Stimulated activated CD8-positive, alpha-beta memory T cell treated with anti-CD3 and anti-CD28 coated beads, Interleukin-12 subunit alpha, Interleukin-12 subunit beta, amount 100 ng/mL, for 1 hour (primary cell): ENCODE measurements at places on chromosomes 12 and 14.

DNA sequence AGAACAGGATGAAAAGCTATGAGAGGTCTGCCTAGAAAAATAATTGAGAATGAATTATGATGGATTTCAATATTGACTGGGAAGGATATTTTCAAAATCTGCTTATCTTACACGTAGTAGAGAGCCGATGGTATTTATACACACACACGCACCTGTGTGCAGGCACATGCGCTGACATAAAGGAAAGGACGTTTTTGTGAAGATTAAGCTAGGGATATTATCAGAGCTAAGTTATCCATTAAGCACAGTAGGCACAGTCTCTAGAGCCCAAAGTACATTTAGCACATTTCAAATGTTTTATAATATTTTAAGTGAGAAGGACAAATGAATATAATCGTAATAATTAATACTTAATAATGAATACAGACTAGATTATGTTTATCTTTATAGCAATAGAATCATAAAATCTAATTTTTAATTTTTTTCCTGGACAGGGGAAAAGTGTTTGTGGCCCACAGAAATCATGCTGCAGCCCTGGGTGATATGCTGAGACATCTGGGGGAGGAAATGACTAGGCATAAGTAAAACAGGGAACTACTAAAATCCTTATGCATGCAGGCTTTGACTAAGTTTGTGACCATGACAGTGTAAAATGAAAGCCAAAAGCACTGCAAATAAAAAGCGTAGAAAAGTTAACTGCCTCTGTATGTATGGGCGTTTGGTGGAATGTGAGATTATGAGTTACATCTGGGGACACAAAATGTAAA, 146.1 kb downstream of the KITLG start:
- DNase-seq = no peak

DNA sequence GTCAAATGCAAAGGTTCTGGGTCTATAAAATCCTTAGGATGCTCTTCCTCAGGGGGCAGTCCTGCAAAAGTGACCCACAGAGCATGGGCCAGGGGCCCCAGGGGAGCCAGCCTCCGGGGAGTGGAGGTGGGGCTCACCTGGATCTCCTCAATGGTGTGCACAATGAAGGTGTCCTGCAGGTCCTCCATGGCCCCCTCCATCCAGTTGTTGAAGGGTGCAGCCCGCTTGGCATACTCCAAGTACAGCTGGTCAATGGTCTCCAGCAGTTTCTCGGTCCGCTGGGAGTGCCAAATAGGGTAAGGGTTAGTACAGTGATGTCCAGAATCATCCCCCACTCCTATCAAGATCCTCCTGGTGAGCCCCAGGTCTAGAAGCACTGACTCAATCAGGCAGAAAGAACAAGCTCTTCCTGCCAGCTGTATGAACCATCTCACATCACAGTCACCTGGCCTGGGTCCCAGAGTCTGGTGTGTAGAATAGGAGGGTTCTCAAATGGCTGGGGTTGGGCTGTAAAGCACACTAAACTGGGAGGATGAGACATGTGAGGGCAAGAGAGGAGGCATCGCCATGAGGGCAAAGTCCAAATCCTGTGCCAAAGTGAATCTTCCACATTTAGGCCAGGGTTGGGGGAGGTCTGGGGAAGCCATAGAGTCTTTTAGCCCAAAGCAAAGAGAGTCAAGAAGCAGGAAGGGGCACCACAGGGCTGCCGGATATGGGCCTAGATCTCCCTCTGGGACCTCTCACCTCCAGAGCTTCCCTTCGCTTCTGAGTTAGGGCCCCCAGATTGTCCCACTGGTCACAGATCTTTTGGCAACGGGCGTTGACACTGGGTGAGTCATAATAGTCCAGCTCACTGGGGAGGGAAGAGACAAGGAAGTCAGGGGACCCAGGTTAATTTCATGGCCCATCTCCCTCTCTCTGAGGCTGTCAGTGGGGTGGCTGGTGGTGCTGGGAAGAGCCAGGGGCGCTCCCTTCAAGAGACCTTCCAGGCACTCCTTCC, 91.5 kb upstream of the ZFP36L1 start:
- no peak for DNase-seq

- no peak for DNase-seq
These were observed 21.6 kb upstream of the SDR39U1 start for GRCh38 chr14:24463884-24464785.

DNA sequence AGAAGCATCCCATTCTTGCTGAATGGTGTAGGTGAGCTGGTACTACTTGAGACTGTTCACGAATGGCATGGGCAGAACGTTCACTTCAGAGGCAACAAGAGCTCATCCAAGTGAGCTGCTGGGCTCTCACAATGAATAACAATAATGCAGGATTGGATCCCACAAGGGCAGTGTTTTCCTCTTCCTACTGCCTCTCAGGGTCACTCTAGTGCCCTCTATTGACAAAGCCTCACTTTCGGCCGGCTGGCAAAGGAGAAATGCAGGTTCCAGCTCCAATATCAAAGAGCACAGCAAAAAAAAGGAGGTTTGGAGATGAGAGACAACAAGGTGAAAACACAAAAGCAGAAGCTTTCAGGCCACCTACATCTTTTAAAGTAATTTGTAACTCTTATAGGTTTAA, 74.6 kb upstream of the MYF6 start:
- no peak for DNase-seq

GRCh38 chr12:113116875-113117274, 18.7 kb downstream of the RASAL1 start:
- no peak for DNase-seq

GRCh38 chr12:75815756-75816155, 215.8 kb downstream of the PHLDA1 start:
- no peak for DNase-seq

GRCh38 chr12:94710933-94711332, 60.6 kb upstream of the TMCC3 start:
- DNase-seq = no peak

- no peak for DNase-seq
These were observed 60.9 kb upstream of the FUT8 start for GRCh38 chr14:65351493-65352194.

GRCh38 chr14:94124582-94125377, 4.6 kb downstream of the IFI27L2 start:
- no peak for DNase-seq

GRCh38 chr14:30708157-30708556, 86.0 kb downstream of the SCFD1 start:
- DNase-seq = no peak

DNA sequence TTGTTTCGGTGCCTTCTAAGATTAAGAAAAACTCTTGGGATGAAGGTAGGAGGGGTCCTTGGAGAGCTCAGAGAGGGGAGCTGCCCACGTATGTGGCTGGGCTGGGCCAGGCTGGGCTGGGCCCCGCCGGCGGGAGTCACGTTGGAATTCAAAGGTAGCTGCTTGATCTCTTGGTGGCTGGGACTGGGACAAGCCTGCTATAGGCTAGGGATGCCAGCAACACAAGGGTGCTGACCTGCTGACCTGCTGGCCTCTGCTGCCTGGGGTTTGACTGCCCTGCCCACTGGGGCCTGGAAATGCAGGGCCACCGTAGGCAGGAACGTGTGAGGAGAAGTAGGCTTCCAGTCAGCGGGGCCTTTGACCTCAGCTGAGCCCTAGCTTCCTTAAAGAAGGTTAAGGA, 52.8 kb upstream of the GTF2A1 start:
- no peak for DNase-seq

DNA sequence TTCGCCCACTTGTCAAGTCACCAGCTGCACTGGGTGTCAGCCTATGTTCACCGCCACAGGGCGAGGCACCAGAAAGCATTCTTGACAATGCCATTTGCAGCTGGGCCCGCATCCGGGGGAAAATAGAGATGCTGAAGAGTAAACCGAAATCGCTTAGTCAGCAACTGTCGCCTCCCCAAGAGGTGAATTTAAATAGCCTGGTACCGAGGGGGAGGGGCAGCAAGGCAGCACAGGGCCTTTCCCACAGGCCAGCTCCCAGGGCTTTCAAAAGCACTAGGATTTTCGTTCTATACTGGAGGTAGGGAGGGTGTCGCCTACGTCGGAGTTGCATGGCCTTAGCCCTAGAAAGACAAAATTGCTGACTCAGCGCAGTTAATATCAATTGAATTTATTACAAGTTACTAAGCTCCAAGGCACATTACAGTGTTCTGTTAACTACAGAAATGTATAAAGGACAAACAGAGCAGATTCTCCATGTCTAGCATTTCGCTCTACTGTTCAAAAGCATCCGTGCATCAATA, 4.3 kb downstream of the IRF2BPL start:
- DNase-seq = peak; percentile 31

DNA sequence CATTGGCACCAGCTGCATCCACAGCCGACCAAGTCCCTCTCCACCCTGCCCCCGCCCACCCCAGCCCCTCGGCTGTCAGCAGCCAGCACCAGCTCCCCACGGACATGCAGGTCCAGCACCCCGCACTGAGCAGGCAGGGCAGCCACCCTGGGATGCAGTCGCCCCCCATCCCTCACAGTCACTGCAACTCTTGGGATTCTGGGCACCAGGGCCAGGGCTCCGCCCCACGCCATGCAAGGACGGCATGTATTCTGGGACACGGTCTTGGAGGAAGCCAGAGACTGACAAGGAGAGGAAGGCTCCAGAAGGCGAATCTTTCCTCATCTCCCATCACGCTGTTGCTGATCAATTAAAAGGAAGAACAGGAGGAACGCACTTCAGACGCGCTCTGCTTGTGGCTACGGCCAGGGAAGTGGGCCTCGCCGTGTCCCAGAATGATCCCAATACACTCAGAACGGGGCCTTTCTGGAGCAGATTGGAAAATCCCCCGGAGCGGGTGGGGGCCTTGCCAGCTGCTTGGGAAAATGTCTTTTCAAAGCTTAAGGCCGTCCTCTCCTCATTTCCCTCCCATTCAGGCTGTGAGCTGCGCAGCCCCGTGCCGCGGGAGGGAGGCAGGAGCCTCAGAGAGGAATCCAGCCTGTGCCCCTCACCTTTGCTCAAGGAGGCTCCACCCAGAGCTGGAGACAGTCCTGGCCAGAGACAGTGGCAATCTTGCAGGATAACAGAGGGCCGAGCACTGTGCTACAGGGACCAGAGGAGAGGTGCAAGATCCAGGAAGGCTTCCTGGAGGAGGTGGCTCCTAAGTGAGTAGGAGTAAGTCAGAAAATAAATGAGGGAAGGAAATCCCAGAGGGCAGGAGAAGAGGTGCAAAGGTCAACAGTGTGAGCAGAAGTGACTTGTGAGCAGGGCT, 54.1 kb upstream of the DIO3 start:
- DNase-seq = no peak

- DNase-seq = no peak
These were observed 7.4 kb downstream of the MOK start for GRCh38 chr14:102297436-102298170.

DNA sequence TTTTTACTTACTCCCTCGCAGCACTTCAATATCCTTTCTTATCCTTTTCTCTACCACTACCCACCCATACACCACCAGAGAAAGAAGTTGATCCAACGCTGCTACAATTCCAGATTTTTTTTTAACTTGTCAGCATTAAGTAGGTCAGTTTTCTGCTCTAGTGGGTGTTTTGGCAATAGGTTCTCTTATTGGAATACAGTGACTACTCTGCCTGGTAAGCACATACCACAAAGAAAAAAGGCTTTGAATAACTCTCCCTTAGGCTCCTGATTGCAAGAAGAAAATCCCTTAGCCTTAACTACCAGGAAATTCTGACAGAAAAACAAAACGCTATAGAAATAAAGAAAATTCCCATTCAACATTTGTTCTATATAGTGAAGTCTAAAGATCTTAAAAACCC, 72.0 kb downstream of the NUMB start:
- no peak for DNase-seq

DNA sequence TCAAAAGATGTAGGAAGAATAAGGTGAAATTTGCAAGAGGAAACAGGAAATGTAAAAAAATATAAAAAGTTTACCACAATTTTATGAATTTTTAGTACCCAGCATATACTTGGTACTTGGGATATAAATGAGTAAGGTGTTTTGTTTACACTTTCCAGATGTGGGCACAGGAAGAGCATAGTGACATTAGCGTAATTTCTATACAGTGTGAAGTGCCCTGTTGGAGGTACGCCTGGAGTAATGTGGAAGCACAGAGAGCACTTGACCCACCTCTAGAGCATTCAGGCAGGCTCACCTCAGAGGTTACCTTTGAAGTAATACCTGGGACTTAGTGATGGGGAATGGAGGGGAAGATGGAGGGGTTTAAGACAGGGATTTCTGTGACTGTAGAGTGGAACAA, 89.5 kb downstream of the AEBP2 start:
- DNase-seq = no peak

DNA sequence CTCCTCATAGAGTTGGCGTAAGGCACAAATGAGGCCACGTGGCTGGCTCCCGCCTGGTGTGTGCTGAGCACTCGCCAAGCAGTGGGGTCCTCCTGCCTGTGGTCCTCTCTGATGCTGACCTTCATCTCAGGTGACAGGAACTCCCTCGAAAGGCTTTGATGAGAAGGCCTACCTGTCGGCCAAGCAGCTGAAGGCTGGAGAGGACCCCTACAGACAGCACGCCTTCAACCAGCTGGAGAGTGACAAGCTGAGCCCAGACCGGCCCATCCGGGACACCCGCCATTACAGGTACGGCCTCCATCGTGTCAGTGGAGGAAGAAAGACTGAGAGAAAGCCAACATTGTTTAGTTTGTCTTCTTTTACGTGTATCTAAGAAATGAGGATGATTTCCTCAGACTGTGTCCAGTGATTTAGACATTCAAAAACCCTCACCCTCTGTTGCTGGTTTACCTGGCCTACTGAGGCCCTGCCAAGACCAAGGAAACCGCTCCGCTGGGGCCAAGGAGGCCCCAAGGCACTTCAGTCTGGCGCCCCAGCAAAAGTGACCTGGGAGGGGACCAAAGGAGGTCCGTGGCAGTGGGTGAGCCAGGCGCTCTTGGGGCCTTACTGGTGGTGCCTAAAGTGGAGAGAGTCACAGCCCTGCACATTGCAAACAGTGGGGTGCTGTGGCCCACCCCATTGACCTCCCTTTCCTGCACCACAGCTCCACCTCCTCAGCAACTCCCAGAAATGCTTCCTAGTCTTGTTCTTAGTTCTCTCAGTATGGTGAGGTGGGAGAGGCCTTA, 60.8 kb downstream of the GALNT16 start:
- no peak for DNase-seq

GRCh38 chr12:100661300-100661951, 87.9 kb downstream of the GAS2L3 start:
- no peak for DNase-seq

GRCh38 chr12:130706885-130707570, 9.1 kb downstream of the RIMBP2 start:
- DNase-seq = no peak

DNA sequence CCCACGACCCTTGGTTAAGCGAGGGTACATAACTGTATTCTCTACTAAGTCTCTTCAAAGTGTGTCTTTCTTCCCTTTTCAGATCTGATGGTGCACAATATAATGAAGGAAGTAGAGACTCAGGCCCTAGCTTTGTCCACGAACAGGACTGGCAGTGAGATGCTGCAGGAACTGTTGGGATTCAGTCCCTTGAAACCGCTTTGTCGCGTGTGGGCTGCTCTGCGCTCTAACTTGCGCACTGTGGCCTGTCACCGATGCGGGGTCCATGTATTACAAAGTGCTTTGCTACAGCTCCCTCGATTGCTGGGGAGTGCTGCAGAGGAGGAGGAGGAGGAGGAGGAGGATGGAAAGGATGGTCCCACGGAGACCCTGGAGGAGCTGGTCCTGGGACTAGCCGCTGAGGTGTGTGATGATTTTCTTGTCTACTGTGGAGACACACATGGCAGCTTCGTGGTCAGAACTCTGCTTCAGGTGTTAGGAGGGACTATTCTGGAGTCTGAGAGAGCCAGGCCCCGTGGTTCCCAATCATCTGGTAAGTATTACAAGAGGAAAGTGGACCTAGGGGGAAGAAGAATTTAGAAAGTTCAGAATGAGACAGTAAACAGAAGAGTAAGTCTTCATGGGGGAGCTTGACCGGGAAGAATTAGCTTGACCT, 803 bp downstream of the NOP9 start:
- no peak for DNase-seq

GRCh38 chr12:109777544-109777943, 55.7 kb downstream of the TRPV4 start:
- no peak for DNase-seq

GRCh38 chr12:83057436-83057835, 370.7 kb downstream of the TMTC2 start:
- no peak for DNase-seq
